AG10803 (cell line): ENCODE measurements at places on chromosomes 2 and 18.
A peak's percentile ranks its signal among the peaks of the same experiment; 100 is the strongest.

DNA sequence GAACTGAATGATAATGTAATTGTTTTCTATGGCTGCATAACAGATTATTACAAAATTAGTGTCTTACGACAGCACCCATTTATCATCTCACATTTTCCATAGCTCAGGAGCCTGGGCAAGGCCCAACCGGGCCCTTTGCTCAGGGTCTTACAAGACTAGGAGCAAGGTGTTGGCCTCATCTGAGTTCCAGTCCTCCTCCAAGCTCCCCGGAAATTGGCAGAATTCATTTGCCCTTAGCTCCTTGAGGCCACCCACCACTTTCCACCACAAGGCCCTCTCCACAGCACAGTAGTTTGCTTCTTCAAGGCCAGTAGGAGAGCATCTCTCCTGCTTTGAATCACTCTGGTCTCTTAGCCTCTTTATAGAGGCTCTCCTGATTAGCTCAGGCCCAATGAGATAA is 89.2 kb upstream of the SALL3 start:
- no peak for DNase-seq

- no peak for DNase-seq
Measured at GRCh38 chr18:2538236-2538635, 33.1 kb downstream of the METTL4 start.

DNA sequence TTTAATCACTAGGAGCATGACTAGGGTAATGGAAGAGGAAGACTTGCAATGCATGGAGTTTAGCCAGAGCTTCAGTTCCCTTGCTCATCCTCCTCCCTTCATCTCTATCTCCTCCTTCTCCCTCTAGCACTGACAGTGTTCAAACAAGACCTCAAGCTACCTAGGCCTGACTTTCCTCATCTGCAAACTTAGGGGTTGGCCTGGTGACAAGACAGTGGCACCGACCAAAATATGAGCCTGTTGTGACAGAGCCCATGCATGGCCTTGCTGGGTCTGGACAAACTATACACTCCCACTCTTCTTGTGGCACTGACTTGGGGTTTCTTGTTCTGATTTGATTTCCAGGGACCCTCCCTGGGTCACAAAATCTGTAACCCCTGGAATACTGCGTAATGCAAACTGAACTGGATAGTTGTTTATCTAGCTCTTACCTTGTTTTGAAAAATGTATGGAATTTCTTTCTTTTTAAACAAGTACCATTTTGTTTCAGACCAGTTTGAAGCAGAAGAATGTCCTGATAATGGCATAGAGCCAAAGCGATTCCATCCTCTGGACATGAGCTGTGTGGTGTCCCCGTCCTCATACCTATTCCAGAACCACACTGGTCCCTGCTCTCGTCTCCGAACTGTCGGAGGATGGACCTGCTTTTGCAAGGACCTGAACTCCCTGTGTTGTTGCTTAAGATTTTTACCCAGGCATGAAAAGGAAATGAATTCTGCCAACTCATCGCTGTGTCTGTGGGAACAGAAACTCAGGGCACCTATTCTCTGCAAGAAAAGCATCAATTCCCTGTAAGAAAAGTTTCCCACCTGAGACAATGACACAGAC is 33.4 kb upstream of the PPP4R1 start:
- DNase-seq = no peak

DNA sequence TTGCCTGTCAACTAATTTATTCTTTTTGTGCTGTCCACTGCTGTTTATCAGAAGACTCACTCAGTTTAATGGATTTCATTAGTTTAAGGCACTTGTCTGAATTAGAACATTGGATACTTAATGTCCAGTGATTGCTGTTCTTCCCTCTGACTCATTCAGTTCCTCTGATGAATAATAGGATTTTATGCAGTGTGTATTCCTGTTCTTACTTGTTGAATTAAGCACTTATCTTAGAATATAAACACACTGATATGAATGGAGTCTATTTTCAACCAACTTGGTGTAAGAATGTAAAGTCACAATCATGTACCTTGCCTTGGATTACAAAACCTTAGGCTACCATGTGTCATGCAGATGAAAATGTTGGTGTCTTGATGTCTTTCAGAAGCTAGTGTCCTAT is 87.0 kb upstream of the PROKR1 start:
- no peak for DNase-seq

GRCh38 chr2:240168546-240169361 is 28.3 kb upstream of the OTOS start:
- DNase-seq = no peak

DNA sequence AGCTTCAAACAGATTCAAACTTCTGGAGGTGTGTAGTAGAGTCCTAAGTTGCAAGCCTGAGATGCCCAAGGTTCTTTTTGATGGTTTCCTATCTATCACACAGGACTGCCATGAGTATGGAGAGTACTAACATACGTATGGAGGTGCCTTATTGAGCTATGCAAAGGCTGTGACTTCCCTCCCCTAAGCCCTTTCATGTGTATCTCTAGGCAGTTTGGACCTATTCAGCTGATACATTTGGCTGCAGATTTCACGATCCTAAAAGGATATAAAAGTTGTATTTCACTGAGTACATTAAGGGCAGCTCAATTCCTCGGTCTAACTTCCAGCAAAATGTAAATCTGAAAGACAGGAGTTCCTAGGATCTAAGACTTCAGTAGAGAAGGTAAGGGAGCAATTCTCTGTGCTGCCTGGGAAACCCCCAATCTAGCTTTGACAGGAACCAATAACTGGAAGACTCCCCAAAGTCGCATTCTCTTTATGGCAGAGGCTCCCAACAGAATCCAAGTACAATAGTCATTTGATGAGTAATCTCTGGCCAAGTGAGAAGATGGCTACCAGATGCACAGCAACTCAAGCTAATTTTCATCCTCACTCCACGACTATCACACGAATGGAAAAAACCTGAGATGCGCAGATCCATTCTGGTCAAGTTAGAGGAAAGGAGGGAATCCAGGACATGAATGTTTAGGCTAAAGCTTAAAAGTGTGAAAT is 83.8 kb downstream of the ATL2 start:
- DNase-seq = no peak

- DNase-seq = no peak
Measured at GRCh38 chr18:63111671-63112402, 207.7 kb downstream of the BCL2 start.

- DNase-seq = peak; percentile 72
Measured at GRCh38 chr2:27191070-27191829, 20.6 kb upstream of the ATRAID start.

DNA sequence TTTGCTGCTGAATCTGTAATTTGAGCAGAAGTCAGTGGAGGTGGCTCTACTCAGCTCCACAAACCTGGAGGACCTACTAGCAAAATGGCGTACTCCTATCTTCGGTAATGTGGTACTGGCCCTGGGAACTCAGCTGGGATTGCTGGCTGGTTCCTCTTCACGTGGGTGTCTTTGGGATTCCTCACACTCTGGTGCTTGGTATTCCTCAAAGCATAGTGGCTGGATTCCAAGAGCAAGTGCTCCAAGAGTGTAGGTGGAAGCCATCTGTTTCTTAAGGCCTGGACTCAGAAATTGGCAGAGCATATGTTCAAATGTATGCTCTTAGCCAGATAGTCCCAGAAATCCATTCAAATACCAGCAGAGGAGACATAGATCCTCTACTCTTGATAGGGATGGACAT is 281.9 kb upstream of the CDH7 start:
- no peak for DNase-seq

DNA sequence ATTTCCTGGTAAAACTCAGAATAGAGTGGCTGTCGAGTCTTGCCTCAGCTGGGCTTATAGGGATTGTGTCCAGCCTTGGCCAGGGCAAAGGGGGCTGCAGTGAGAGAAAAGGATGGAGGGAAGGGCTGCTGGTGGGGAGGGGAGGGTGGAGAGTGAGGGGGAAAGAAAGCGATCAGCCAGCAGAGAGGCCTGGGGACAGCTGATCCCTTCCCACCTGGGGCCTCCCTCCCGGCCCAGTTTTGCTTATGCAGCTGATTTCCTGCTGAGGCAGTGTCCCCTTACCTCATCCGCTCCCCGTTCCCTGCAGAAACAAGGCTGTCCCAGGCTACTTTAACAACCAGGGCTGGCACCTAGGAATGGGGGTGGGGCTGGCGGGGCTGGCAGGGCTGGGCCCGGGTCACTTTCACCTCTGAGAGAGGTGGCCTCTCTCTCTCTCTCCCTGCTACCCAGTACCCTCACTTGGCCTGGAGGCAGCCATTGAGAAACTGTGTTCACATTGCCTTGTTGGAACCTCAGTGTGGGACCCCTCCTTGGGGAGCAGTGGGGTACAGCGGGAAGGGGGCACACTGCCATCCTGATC is 12.2 kb upstream of the GMPPA start:
- no peak for DNase-seq
